EL (cell line): ENCODE measurements at places on chromosomes 4 and X.

DNA sequence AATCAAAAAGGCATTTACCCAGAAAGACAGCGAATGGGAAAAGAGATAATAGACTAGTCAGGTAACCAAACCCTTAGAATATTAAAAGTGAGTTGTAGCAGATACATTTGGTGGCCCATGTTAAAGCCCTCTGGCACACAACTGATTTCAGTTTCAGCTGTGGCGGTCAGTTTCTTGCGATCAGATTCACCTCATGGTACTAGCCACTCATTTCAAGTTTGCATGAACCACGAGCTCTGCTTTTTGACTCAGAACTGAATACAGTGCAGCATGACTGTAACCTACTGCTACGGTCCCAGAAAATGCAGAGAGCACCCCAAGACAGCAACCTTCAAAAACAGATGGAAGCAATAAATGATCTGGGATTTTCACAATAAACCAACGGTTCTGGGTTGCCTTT is 919.1 kb upstream of the PCDH10 start:
- no peak for DNase-seq

GRCh38 chr4:145681518-145681917 is 1.6 kb downstream of the C4orf51 start:
- no peak for DNase-seq

GRCh38 chr4:144179152-144179739 is 38.7 kb upstream of the GYPA start:
- DNase-seq, result peak; percentile 1

DNA sequence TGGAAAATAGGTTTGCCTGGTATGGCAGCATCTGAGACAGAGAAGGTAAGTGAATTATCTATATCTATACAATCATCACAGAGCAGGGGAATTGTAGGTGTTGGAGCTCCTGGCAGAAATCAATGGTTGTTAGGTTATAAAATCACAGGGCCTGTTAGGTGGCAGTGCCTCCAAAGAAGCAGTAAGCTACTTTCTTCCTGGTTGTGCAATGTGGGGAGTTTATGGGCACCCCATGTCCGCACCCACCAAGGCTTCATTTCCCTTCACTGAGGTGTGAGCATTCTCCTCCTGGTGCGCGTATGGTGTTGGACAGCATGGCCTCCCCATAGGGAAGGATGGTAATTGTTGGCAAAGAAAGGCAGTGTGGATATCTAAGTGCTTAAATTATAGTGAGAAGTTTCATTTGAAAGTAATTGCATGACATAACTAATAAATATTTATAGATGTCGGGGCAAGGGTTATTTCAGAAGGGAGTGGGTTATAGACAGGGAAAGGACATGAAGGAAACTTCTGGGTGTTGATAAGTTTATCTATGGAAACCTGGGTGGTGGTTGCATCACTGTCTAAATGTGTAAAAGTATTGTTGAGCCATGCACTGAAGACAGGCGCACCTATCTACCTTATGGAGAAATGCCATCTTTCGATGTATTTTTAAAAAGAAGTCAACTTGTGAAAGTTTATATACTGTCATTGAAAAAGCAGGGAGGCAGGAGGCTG is 153.7 kb downstream of the FRAS1 start:
- DNase-seq, result no peak

DNA sequence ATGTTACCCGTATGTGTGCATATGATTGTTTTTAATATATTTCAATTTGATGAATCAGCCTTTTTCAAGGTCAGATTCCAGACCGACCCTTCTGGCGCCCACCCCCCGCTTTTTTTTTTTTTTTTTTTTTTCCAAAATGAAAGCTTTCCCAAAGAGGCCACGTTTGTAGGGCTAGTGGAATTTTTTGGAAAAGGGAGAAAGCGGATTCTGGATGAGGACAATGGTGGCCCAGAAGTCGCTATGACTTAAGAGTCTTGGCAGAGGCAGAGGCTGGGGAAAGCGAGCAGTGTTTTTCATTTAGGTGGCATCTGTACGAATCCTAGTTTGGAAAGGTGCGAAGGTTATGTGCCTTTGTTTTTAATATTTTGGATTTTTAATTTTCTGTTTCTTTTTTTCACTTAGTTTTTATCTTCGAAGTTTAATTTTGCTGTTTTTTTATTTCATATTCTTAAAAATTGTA is 14.6 kb downstream of the NDUFB11 start:
- no peak for DNase-seq

DNA sequence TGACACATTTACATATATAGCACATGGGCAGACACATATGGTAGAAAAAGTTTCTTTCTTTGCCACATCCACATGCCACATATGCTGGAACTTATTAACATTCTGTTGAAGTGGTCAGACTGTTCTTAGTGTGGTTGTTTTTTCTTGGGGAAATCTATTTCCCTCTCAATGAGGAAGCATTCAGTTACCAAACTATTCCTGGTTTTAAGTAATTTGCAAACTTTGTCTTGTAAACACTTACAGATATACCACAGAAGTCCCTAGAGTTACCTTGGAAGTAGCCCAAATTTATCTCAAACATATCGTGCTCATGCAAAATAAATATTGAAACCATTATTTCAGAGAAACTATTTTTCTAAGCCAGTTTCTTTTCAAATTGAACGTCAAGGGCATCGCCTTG is 625.5 kb upstream of the INTU start:
- DNase-seq, result no peak

DNA sequence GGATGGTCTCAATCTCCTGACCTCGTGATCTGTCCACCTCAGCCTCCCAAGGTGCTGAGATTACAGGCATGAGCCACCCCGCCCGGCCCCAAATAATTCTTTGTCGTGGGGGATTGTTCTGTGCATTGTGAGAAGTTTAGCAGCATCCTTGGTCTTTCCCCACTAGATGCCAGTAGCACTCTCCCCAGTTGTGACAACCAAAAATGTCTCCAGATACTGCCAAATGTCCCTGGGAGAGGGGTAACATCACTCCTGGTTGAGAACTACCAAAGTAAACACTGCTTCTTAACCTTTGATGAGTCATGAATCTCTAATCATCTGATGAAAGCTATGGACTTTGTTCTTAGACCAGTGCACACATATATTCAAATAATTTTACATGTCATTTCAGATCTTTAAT is 90.7 kb upstream of the BRS3 start:
- DNase-seq, result no peak

- DNase-seq, result no peak
These were observed 4.8 kb upstream of the FAM9A start for GRCh38 chrX:8805974-8806373.

GRCh38 chr4:10183462-10183861 is 66.9 kb upstream of the WDR1 start:
- DNase-seq, result no peak

- DNase-seq, result peak; percentile 4
These were observed 144.9 kb downstream of the C4orf33 start for GRCh38 chr4:129240816-129241215.

DNA sequence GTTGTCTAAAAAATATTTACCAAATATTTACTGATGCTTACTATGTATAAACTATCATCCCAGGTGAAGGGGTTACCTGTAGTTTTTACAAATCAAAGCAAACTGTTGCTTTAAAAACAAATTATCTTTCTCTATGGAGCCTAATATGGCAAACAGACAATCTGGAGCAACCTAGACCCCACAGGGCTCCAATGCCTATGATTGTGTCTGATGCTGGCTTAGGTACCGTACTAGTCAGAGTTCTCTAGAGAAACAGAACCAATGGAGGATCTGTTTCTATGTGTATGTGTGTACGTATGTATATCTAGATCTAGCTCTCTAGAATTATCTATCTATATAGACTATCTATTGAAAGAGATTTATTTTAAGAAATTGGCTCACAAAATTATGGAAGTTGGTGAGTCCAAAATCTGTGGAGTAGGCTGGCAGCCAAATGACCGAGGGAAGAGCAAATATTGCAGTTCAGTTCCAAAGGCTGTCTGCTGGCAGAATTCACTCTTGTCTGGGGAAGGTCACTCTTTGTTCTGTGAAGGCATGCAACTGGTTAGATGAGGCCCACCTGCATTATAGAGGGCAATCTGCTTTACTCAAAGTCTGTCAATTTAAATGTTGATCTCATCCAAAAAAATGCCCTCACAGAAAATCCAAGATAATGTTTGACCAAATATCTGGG is 127.1 kb upstream of the ENPEP start:
- no peak for DNase-seq

DNA sequence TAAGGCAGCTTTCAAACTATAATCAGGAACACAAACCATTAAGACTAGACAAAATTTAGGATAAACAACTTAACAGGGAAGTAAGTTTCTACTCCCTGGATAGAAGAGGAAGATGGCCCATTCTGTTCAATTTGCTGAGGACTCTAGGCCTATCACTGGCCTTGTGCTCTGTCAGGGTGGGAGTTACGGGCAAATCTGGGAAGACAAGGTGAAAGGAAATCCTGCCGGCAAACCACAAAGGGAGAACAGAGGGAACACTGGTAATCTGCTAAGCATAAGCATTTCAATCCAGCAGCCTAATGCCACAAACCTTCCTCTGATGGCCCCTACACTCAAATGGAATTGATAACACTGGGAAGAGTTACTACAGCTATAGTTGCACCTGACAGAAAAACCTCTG is 8.3 kb downstream of the GPR82 start:
- no peak for DNase-seq

DNA sequence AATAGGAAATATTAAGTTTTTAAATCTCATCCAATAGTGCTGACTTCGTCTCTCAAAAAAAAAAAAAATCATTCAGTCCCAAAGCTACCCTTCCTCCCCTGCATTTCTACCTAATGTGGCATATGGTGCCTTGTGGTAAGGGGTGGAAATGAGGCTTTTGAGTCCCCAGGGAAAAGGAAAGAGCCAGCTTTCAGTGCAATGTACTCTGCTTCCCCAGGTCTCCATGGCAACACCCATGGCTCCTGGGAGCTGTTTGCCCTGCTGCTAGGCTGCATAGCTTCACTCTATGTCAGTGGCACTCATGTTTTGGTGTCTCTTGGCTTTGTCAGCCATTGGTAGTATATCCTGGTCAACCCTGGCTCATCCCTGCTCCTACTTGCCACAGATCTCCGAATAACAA is 175.9 kb downstream of the SLC39A8 start:
- DNase-seq, result no peak

DNA sequence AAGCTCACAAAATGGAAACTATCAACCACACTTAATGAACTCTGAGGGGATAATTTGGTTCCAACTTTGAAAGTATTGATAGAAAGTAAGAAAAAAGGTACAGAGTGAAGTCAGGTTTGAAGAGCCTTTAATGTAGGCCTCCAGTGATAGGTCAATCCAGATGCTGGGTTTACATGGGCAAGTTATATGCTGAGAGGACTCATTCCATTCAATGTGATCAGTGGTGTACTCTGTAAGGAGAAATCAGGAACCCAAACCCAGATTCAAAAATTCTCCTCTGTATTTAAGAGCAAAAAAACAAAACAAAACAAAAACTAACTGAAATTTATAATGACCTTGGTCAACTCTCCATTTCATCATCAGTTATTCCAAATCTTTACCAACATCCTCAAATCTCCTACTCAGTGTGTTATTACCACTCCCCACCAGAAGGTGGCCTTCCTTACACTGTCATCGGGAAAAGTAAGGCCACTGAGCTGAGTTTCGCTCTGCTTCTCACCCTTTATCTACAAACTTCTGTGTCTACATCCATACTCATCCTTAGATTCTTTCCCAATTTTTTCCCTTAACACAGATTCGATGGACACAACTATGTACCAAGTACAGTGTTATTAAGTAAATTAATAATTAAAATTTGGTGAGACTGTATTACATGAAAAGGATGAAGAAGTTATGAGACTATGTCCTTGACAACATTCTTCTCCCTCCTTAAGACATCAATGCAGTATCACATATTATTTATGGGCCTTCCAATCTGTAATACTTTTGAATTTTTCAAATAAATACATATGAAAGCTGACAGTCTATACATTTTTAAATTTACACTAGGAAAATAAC is 88.3 kb downstream of the ZAR1 start:
- peak; percentile 65 for DNase-seq

- DNase-seq, result peak; percentile 32
These were observed 626.7 kb upstream of the BOD1L1 start for GRCh38 chr4:14254252-14254651.

- no peak for DNase-seq
These were observed 34.3 kb downstream of the SHROOM4 start for GRCh38 chrX:50779694-50780093.

- no peak for DNase-seq
These were observed 2137.1 kb upstream of the TENM3 start for GRCh38 chr4:180106122-180106521.

GRCh38 chr4:120857312-120857711 is 65.2 kb downstream of the PRDM5 start:
- DNase-seq, result peak; percentile 26

GRCh38 chrX:63526863-63527262 is 175.7 kb upstream of the SPIN4 start:
- DNase-seq, result no peak

GRCh38 chrX:100830547-100830946 is 10.4 kb downstream of the CSTF2 start:
- no peak for DNase-seq

GRCh38 chr4:131316086-131316485 is 1833.0 kb upstream of the PCDH10 start:
- no peak for DNase-seq

DNA sequence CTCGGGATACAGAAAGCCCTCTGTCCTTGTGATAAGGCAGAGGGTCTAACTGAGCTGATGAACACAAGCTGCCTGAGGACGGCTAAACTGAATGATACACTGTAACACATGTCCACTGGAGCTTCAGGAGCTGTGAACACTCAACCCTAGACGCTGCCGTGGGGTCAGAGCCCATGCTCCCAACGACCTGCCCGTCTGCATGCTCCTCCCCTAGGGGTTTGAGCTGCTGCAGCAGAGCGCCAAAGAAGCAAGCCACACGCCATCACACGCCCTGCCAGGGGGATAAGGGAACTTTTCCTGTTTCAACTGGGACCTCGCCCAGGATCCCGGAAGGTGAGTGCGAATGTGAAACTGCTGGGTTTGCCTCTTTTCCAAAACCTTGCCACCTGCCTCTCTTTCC is 361.8 kb downstream of the FAT4 start:
- no peak for DNase-seq

DNA sequence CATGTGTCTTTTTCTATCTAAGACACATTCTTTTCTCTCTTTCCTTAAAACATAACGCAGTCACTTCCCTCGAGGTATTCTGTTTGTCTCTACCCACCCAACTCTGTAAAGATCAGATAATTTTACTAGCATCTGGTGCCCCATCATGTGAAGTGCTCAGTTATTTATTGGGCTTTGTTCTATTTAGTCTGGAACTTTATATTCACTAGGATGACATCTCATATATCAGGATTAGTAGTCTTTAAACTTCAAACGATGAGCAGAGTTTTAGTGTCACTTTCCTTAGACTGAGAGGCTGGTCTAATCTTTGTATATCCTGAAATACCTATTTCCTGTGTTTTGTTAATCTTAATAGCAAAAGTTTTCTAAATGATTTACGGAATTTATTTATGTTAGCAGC is 445.5 kb upstream of the NDST3 start:
- no peak for DNase-seq
